ENCODE measurements at places on chromosomes 13 and 19.

DNA sequence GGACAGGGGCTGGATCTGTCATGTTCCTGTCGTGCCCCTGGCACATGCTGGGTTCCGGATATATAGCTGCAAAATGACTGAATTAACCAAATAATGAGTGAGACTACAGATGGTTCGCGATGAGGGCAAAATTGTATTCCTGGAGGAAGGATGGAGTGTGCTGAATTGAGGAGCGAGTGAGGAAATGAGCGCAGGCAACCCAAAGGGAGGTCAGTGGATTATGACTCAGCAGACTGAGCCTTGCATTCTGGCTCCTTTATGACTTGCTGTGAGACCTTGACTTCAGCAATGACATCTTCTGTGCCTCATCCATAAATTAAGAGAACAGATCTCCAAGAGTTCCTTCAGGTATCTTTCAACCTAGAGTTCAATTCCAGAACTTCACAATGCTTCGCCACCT, 115.0 kb upstream of the CLDN10 start:
- DNase-seq = no peak

GRCh38 chr19:51712461-51713081, 11.2 kb downstream of the HAS1 start:
- DNase-seq = no peak

GRCh38 chr19:50693064-50693975, 26.3 kb downstream of the SHANK1 start:
- DNase-seq = no peak

- DNase-seq = no peak
These were observed 100.0 kb upstream of the SOX1 start for GRCh38 chr13:111966933-111967332.

DNA sequence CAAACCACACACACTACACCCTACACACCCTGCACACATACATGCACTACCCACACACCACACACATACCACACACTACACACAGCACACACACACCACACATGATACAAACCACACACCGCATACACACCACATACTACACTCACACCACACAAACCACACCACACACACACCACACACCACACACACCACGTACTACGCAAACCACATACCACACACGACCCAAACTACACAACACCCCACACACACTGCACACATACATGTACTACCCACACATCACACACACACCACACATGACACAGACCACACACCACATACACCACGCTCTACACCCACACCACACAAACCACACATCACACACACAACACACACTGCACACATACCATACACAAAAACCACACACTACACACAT, 6.6 kb downstream of the MAG start:
- DNase-seq = no peak

- DNase-seq = no peak
These were observed 56.9 kb downstream of the NFIC start for GRCh38 chr19:3423183-3423829.

- DNase-seq = no peak
These were observed 30.7 kb downstream of the HTR2A start for GRCh38 chr13:46866150-46866549.

DNA sequence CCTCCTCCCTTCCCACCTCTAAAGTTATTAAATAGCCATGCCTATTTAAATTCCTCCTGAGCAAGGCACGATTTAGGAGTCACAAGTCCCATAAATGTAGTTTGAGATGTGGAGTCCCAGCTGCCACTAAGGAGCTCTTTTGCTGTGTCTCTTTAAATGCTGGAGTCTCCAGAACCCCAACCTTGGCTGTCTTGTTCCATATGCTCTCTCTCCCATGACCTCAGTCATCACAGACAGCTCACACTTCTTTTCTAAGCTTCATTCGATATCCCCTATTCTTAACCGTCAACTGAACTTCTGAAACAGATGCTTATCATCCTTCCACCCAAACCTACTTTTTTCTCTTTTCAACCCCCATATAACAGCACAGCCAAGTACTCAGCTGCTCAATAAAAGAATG, 197.1 kb downstream of the VWA8 start:
- no peak for DNase-seq

DNA sequence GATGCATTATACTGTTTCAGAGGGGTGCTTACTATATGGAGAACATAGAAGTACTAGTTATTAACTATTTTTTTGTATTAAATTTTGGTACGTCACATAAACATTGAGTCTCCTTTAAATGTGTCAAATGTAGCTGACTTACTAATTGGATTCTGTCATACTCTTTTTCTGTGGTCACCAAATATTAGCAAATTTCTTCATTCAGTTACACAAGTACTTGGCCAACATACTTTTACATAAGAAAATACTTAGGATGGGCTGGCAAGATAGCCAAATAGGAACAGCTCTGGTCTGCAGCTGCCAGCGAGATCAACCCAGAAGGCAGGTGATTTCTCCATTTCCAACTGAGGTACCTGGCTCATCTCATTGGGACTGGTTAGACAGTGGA, 19.2 kb downstream of the LPAR6 start:
- DNase-seq = no peak

Data from stimulated activated CD8-positive, alpha-beta memory T cell treated with anti-CD3 and anti-CD28 coated beads, Interleukin-4, amount 100 ng/mL, for 24 hours (primary cell).